ENCODE measurements at places on chromosomes 5 and 9.
A peak's percentile ranks its signal among the peaks of the same experiment; 100 is the strongest.

DNA sequence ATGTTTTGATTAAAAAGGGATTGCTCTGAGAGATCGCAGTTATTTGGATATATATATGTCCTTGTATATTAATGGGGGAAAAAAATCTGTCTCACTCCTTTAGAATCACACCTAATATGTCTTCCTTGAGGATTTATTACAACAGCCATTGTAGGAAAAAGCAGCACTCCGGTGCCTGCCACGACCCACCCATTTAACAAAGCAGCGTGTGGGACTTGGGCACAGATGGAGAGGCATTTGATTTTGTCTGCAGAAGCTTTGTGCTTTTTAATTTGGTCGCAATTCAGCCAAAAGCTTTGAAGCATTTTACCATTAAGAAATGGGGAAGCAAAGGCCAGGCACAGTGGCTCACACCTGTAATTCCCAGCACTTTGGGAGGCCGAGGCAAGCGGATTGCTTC is 159.2 kb downstream of the SMARCA2 start:
- DNase-seq: no peak

DNA sequence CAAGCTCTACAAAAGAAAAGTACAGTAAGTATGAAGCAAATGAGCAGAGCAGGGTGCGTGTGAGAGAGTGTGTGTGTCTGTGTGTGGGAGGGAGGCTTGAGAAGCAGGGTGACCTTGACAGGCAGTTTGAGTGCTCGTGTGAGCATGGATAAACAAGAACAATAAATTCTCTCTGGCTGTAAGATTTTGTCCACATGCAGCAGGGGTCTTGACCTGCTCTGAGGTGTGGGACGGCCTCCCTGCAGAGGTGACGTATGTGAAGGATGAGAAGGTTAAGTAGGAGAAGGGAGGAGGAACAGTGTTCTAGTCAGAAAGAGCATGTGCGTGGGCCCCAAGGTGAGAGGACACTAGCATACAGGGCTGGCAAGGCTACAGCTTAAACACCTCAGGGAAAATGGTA is 49.0 kb downstream of the SPTLC1 start:
- DNase-seq: no peak

DNA sequence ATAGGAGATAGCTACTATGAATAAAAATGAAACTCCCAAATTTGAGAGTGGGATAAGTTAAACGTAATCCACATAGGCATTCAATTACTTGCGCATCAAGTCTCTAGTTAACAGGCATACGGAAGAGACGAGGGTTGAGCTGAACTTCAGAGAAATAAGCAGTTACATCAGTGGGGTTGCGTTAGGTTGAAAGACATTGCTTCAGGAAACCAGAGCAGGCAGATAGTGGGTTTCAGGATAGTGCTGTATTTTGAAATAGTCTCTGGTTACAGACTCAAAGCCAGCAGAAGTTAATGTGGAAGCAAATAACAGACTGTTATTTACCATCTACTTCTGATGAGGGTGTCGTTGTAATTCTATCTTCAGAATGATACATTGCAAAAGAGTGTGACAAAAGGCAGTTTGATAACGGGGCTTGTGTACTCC is 533.4 kb downstream of the PDE4D start:
- DNase-seq: no peak

DNA sequence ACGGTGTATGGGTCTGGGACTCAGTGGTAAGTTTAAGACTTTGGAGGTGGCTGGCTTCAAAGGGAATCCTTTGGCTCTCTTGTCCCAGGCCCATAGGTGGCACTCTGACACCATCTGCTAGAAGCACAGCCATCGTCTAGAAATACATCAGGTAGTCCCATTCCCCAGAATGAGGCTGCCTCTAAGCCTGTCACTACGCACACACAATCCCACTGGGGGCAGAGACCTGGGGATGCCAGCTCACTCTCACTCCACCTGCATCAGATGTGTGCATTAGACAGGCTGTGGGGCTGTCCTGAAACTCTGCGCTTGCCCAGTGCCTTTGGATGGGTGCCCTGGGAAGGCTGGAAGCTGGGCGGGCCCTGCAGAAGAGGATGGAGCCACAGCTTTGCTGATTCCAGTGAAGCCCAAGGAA is 127.5 kb upstream of the PANK3 start:
- DNase-seq: peak; percentile 27

- DNase-seq: peak; percentile 64
Measured at GRCh38 chr9:12640016-12640587, 53.1 kb upstream of the TYRP1 start.

DNA sequence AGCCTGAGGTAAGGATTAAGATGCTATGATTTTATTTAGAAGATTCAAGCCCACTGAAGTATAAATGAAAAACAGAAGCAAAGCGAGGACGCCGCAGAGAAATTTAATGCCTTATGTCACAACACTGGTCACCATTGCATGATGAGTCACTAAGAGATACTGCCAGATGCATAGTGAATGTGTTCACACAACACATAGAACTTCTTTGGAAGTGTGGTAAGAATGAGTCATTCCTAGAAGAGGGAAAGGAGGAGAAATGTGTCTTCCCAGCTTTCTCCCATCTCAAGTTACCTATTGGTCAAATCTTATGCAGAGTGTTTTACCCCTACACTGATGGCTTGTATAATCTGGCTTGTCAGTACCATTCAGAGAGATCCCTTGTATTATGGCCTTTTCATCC is 465.3 kb upstream of the ARRDC3 start:
- no peak for DNase-seq

DNA sequence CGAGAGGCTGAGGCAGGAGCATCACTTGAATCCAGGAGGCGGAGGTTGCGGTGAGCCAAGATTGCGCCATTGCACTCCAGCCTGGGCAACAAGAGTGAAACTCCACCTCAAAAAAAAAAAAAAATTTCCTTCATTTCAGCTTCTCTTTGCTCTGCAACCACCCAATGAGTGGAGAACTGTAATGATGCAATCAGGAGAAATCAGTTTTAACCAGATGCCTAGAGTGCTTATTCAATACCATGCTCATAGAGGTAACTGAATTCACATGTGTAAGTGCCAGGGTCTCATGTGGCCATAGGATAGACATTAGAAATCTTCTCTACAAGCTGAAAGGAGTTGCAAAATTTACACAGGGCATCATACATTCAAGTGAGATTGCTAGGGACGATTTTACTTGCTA is 70.6 kb downstream of the HMHB1 start:
- DNase-seq: no peak

DNA sequence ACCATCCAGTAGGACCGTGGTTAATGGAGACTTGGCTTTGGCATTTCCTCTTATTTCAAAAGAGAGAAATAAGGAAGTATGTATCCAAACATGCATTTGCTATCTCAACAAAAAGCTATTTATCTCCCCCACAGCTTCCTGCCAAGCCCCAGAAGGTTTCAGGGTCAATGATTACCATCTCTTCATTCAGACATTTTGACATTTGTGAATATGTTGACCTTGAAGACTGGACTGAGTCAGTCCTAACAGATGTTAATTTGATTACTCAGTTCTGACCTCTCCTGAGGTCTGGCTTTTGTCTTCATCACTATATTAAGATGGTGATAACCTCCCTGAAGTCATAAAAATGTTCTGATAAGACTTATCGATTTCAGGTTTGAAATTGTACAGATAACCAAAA is 479.4 kb downstream of the AGTPBP1 start:
- no peak for DNase-seq

DNA sequence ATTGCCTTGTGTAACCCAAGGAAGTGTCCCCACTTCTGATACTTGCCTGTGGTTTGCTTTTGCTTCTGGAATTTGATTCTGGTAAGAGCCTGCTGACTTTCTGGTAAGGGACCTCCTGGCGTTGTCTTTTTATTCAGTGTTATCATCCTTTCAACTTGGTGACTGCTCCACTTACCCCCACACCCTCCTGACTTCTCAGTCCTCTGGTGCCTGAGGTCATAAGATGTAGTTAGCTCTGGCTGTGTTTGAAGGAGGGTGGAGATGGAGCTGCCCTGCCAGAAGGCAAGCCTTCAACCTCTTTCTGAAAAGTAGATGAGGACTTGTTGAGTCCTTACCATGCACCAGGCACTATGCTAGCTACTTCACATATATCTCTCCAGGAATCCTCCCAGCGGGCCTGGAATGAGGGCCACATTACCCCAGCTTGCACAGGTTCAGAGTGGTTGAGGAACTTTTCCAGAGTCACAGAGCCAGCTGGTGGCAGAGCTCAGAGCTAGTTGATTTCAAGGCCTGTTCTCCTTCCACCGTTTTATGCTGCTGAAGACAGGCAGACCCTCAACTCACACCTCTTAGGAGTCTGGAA is 45.2 kb upstream of the PITX1 start:
- DNase-seq: no peak

GRCh38 chr5:18375641-18376040 is 741.4 kb downstream of the TAF11L14 start:
- DNase-seq: no peak

DNA sequence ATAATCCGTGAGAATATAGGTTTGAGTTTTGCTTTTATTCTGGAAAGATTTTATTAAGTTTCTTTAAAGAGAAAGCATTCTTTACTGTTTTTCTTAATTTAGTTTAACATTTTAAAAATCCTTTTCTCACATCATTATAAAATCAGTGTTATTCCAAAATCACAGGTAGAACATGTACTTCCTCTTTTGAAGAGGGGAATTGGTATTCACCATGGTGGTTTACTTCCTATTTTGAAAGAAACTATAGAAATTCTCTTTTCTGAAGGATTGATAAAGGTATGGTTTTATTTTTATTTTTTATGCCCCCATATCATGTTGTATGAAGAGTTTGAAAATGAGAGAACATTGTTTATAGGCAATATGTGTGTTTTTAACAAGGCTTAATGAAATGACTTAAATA is 43.0 kb downstream of the MTREX start:
- no peak for DNase-seq

DNA sequence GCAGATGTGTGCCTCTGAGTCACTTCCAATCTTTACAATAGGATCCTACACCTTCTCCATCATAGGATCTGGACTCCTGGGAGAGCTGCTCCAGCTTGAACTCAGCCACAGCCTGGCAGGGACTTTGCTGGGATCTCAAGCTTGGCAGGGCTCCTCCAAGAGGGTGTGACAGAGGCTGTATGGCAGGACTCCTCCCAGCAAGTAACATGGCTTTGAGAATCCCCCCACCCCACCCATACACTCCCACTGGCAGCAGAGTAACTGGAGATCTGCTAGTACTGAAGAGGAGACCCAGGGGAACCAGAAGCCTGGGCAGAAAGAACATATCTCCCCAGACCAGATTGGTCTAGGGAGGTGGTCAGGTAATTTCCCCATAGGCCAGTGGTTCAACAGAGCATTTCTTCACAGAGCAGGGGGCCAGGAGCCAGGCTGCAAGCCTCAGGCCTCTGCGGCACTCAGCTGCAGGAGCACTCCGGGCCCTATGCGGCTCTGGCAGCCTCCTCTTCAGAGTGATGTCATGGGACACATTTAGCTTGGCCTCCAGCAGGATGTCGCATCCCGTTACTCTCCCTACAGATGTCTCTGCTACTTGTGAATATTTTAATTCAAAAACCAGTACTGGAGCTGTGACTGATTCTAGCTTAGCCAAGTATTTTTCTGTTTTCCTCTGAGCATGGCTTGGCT is 1.7 kb upstream of the ACSL6 start:
- DNase-seq: no peak

DNA sequence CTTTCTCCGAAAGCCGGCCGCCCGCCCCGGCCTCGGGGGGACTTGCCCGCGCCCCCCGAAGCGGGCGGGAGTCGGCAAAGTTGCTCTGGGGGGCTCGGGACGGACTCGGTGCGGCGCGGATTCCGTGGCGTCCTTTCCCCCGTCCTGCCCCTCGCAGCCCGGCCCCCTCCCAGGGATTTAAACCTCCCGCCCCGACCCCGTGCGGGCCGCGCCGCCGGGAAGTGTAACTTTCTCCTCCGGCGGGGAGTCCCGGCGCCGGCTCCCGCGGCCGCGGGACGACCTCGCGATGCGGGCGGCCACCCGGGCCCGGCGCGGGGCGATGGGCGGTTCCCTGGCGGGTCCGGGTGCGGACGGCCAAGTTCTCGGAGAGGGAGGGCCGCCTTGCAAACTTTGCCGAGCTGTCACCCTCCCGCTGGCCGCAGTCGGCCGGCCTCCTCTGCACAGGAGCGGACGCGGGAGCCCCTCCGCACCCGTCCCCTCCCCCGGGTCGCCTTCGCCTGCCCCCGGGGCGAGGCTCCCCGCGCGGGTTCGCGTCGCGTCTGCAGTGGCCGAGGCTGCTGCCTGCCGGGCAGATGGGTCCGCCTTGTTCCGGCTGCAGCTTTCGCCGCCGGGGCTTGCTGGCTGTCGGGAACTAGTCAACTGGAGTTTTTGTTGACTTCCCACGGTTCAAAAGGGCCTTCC is 732 bp downstream of the PBX3 start:
- no peak for DNase-seq

DNA sequence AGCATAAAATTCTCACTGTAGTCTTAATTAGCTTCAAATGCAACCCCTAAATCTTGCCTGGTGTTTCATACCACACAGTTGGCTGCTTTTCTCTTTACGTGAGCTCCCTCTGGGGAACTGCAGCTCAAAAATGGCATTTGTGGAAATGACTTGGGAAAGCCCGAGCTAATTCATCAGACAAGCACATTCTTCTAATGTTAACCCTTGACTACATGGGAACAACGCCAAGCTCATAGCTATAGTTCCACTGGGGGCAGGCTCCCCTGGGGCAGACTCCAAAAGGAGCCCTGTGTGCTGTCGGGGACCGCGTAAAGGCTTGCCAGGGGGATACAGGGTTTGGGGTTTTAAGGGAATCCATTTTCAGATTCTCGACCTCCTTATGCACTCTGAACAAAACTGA is 301.4 kb upstream of the DAP start:
- no peak for DNase-seq

- DNase-seq: no peak
Measured at GRCh38 chr9:130275156-130275555, 9.6 kb downstream of the HMCN2 start.

- DNase-seq: no peak
Measured at GRCh38 chr5:110159202-110159601, 469.5 kb downstream of the MAN2A1 start.

GRCh38 chr9:136587145-136587943 is 41.5 kb upstream of the NOTCH1 start:
- DNase-seq: no peak

- DNase-seq: no peak
Measured at GRCh38 chr9:7246917-7247522, 489.2 kb downstream of the KDM4C start.

DNA sequence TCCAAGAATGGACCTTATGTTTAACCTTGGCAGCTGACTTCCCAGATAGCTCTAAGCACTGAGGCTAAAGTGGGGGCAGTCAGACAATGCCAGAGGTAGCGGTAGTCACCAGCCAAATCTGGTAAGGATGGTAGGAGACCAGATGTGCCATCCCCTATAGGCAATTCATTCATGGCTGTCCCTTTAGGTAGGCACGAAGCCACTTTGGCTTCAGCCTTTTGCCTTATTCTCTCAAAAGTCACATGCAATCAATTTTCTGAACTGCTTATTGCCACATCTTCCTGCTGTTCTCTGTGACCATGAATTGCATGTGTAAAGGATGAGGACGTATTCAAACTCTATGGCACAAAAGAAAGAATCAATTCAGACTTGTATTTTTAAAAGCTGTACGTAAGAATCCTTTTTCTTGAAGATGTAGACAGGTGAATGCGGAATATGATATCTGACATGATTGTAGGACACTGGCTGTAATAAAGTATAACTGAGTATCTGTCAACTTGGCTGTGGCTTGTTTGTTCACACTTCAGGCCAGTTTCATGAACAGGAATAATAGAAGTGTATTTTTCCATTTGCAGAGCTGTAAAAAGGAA is 611.7 kb downstream of the NR2F1-AS1 start:
- DNase-seq: no peak
